ENCODE measurements at places on chromosomes 6 and 20. TPM values are rescaled to one million over a fixed set of nuclear protein-coding genes. Genes with fewer than 3 reads are reported as not detected.

The ADGRB3 gene
- total RNA-seq, result 0.32 TPM

DNA sequence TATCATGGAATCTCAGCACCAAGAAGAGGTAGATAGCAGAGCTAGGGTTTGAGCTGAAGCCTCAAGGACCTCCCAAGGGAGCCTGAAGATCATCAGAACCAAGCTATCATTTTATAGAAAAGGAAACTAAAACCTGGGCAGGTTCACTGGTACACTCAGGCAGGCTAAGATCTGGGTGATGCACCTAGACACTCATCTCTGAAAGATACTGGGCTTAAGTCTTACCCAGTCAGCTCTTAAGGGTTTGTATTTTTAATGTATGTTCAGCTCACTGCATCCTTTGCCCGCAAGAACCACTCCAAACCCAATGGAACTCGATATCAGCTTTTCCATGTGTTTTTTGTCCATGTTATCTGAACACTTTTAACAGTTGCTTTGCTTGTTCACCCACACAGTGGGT lies 78.0 kb upstream of the SLC22A16 start:
- DNase-seq, result no peak

DNA sequence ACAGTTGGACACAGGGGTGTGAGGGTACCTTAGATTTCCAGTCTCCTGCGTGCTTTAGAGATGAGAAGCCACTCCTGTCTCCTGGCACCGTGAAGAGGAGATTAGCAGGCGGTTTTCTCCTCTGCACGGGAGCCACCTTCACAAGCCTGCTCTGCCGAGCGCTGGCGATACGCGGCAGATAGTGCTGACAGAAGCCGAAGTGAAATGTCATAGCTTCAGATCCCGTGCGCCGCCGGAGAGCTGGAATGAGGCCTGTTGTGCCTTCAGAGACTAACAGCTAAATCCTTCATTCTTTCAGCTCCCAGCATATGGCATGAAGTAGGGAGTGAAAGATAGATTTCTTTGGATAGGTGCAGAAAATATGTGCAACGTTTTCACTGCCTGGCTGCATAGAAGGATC lies 371.0 kb downstream of the TAF4 start:
- no peak for DNase-seq

DNA sequence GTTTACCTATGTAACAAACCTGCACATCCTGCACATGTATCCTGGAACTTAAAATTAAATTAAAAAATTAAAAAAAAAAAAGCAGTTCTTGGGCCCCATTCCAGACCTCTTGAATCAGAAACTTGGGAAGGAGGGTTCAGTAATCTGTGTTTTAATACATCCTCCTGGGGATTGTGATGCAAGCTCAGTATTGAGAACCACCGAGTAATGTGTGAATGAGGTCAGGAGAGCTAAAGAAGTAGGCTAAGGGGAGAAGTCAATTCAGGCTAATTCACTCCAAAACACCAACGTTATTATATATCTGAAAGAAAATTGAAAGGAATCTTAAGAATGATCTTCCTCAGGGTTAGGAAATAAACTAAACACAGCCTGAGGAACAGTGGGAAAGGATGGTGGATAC lies 120.4 kb downstream of the RNF144B start:
- DNase-seq, result no peak

- DNase-seq, result no peak
Observed at GRCh38 chr20:34888468-34888867, 12.1 kb downstream of the ACSS2 start.

The OPRL1 gene
- total RNA-seq, result 0.22 TPM

DNA sequence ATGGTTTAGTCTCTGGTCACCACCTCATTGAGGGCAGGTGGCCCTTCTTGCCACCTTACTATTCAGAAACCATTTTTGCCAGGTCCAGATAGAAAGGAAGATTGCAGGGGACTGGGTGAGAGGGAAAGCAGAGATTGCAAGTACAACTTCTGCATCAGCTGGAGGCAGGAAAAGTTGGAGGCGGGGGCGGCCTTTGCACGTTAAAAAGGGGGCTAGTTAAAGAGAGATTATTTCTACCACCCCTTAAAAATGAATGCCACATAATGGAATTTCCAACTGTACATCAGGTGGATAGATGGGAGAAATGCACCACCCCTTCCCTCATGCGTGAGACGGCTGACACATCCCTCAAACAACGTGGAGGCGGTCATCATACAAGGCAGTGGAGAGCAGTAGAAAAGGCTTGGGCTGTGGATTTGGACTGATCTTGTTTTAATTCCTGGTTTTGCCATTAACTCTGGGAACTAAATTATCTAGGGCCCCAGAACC lies 95.4 kb upstream of the CNKSR3 start:
- DNase-seq, result no peak

The TTPAL gene
- total RNA-seq, result 6.3 TPM

DNA sequence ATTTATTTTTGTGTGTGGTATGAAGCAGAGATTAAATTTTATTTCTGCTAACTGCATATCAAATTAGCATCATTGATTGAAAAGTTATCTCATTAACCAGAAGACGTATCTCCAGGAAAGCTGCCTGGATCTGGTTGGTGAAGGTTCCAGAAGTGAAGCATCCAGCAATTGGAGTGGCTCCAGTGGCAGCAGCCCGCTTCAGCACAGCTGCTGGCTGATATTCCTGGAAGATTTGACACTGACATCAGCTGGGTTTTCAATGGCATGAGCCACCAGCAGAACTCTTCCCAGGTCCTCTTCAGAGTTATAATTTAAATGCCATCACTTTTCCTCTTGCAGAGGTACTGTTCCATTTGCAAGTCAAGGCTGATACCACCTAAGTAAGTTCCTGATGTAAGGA lies 363.5 kb downstream of the BCKDHB start:
- DNase-seq, result no peak

- DNase-seq, result no peak
Observed at GRCh38 chr6:132300323-132300949, 100.8 kb downstream of the MOXD1 start.

- DNase-seq, result no peak
Observed at GRCh38 chr20:61263084-61263695, 11.1 kb downstream of the CDH4 start.

- no peak for DNase-seq
Observed at GRCh38 chr6:41790045-41790444, 2.6 kb downstream of the TOMM6 start.

The MYO6 gene
- total RNA-seq, result 3.7 TPM

The SLPI gene
- 204 TPM for total RNA-seq

DNA sequence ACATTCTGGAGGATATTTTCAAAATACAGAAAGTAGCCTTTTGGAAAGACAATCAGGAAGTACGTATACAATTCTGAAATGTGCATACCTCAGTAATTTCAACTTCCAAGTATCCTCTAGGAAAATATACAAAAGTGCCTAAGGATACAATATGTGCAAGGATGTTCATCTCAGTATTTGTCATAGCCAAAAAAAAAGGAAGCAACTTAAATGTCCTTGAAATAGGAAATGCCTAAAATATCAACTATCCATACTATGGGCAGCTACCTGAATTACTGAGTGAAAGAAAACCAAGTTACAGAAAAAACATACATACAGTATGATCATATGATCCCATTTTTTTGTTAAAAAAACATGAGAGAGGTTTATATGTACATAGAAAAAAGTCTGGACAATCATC lies 1.5 kb downstream of the PPIL1 start:
- DNase-seq, result no peak

DNA sequence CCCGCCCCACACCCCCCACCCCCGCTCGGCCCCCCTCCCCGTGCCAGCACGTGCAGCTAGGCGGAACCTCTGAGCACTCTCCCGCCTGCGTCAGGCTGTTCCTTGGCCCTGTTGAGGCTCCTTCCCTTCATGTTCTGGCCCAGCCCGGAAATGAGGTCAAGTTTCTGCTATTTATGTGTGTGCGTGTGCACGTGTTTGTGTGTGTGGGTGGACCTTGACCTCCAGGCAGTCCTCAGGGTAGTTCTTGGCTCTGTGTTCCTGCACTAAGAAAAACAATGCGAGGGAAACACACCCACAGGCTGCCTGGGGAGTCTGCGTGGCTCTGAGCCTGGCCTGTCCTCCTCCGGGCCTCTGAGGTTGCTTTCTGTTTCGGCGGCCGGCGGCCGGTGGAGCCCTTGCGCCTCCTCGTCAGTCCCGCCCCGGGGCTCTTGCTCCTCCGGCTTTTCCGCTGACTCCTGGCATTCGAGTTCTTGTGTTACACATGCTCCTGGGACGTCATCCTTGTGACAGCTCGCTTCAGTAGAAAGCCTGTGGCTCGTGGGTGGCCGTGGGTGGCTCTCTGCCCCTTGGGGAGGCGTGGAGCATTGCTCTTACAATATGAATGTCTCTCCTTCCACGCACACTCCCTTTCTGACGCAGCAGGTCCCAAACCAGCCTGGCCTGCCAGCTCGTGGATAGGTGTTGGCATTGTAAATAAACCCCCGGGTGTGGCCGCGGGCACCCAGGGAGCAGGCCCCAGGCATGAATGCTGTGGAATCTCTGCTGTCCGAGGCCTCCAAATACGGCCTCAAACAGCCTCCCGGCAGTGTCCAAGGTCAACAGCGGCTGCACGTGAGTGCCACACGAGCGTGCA lies 10.0 kb downstream of the SLCO4A1 start:
- DNase-seq, result peak; percentile 97

The CTCFL gene
- total RNA-seq, result not detected

- DNase-seq, result no peak
Observed at GRCh38 chr6:14055541-14055940, 62.0 kb upstream of the CD83 start.

The ATP6V1G2 gene
- total RNA-seq, result 0.66 TPM

The CALHM5 gene
- total RNA-seq, result 0.58 TPM

GRCh38 chr20:5173751-5174150 lies 46.9 kb downstream of the CDS2 start:
- no peak for DNase-seq

GRCh38 chr6:123810948-123811347 lies 7.3 kb downstream of the NKAIN2 start:
- no peak for DNase-seq

The COL11A2 gene
- total RNA-seq, result 0.57 TPM

DNA sequence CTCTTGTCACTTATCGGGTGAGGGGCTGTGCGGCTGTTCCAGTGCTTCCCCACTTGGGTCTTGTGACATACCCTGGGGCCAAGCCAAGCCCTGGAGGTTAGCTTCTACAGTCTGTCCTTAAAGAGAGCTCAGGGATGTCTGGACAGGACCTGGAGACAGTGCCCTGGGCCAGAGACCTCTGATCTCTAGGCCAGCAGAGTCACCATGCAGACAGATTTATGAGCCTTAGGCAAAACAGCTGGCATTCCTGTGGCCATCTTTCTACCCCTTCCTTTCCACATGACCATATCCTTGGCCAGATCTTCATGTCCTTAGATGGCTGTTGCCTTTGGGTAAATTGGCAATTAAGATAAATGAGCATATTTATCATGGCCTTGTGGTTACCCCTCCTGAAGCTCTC lies 678.6 kb downstream of the MAFB start:
- DNase-seq, result peak; percentile 24

GRCh38 chr20:1933465-1933870 lies 38.3 kb downstream of the SIRPA start:
- peak; percentile 76 for DNase-seq

The NKAIN2 gene
- 2.5 TPM for total RNA-seq

DNA sequence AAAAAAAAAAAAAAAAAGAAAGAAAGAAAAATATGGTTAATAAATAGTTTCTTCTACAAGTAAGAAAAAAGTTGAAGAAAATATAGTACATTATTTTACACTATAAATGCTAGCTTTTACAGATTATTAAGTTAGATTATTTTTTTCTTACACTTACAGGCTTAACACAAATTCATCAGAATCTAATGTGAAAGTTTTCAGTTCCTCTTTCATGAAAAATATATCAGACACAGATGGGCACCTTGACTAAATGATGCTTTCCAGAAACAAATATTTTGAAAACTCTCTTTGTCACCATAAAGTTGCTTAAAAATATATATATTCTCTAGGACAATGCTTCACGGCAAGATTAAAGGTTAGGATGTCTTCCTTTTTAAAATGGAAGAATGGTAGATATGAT lies 321.8 kb upstream of the HSF2 start:
- DNase-seq, result no peak

- peak; percentile 11 for DNase-seq
Observed at GRCh38 chr20:61727761-61728160, 337.9 kb downstream of the TAF4 start.

GRCh38 chr6:54419885-54420284 lies 111.6 kb downstream of the TINAG start:
- DNase-seq, result no peak

- DNase-seq, result peak; percentile 57
Observed at GRCh38 chr6:170459451-170459850, 93.7 kb downstream of the PSMB1 start.

The ARMC12 gene
- 0.74 TPM for total RNA-seq

- no peak for DNase-seq
Observed at GRCh38 chr20:22789676-22790075, 205.3 kb upstream of the FOXA2 start.

DNA sequence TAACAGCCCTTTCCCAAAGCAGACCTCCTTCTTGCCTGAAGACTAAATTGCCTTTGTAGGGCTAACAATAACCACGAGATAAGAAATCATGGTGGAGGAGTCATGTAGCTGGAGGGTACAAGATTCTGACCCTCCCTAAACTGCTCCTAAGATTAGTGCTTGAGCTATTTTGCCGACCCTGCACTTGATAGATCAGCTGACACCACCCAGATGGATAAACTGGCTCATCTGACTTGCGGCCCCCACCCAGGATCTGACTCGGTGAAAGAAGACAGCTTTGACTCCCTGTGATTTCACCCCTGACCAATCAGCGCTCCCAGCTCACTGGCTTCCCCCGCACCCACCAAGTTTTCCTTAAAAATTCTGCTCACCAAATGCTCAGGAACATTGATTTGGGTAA lies 57.6 kb upstream of the UNC93A start:
- no peak for DNase-seq

- no peak for DNase-seq
Observed at GRCh38 chr6:156474507-156475120, 302.6 kb upstream of the ARID1B start.

GRCh38 chr6:139099984-139100383 lies 34.9 kb upstream of the HECA start:
- DNase-seq, result no peak

DNA sequence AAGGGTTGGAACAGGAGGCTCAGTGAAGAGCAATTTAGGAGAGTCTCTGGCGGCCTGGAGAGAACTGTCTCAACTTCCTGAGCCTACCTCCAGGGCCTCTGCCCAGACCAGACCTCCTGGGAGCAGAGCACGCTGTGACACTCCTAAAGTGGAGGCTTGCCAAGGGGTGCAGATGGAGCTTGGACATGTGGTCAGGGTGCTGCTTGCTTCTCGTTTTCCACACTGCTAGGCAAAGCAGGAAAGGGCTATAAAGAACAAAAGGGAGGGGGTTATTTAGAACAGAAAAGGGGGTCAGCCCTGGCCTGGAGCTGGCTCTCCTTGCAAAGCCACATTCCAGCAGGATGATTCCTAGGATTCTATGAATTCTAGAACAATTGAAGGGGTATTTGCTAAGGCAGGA lies 145.7 kb upstream of the GGTLC1 start:
- no peak for DNase-seq
